H4 (cell line): ENCODE measurements at places on chromosomes 7 and 10. TPM values are rescaled to one million over a fixed set of nuclear protein-coding genes. Genes with fewer than 3 reads are reported as not detected.

NKX6-2 gene
- not detected in 2 replicates for total RNA-seq

LIPJ gene
- not detected in 2 replicates for total RNA-seq

ZNF804B gene
- 0.10 and 0.17 TPM in 2 replicates for total RNA-seq

ANKRD61 gene
- 1.3 TPM in 1 of 2 replicates, not detected in the other for total RNA-seq

MALRD1 gene
- total RNA-seq: 0.16 TPM in 1 of 2 replicates, not detected in the other

SPDYE11 gene
- total RNA-seq: not detected in 2 replicates
